Activated CD4-positive, alpha-beta memory T cell treated with anti-CD3 and anti-CD28 coated beads for 36 hours (primary cell): ENCODE measurements at places on chromosomes 5 and 9. TPM values are rescaled to one million over a fixed set of nuclear protein-coding genes. Genes with fewer than 3 reads are reported as not detected.

The ERCC6L2 gene
- total RNA-seq = 23.1 TPM

The SURF2 gene
- total RNA-seq = 15.5 TPM

The SHISAL2B gene
- not detected for total RNA-seq

The LCN12 gene
- 2.1 TPM for total RNA-seq

The SLC34A1 gene
- not detected for total RNA-seq

The CTSV gene
- 1.1 TPM for total RNA-seq

The CCL28 gene
- total RNA-seq = 8.8 TPM

The HTR1A gene
- total RNA-seq = not detected

The C9orf78 gene
- 43.6 TPM for total RNA-seq

The ARL10 gene
- total RNA-seq = 9.3 TPM

The RAD50 gene
- 44.6 TPM for total RNA-seq

The PCDHB13 gene
- total RNA-seq = not detected

The SH3RF2 gene
- not detected for total RNA-seq

The PCDHA9 gene
- not detected for total RNA-seq

The MARCHF3 gene
- 4.0 TPM for total RNA-seq

The IFNA13 gene
- not detected for total RNA-seq

The SHOC1 gene
- total RNA-seq = not detected

The TAL2 gene
- not detected for total RNA-seq

The ANXA2R gene
- total RNA-seq = 2.8 TPM

The PCDHGB7 gene
- not detected for total RNA-seq

The RRAGA gene
- total RNA-seq = 45.5 TPM

The DNAJC25 gene
- total RNA-seq = 4.5 TPM

The GHR gene
- total RNA-seq = not detected

The NXNL2 gene
- not detected for total RNA-seq

The HSPA4 gene
- 236 TPM for total RNA-seq

The CMYA5 gene
- 0.15 TPM for total RNA-seq

The CTXN3 gene
- total RNA-seq = not detected

The PCDHA6 gene
- total RNA-seq = not detected

The SLC1A3 gene
- total RNA-seq = not detected

The TOR1B gene
- total RNA-seq = 20.6 TPM

The UNC5A gene
- not detected for total RNA-seq

The ADAMTS19 gene
- not detected for total RNA-seq
